ENCODE measurements at places on chromosomes 1 and 21. TPM values are rescaled to one million over a fixed set of nuclear protein-coding genes. Genes with fewer than 3 reads are reported as not detected.

The S100A3 gene
- 0.57 TPM for polyA plus RNA-seq

The IRF6 gene
- polyA plus RNA-seq: 15.8 TPM

The RIPPLY3 gene
- 3.0 TPM for polyA plus RNA-seq

The CBR1 gene
- polyA plus RNA-seq: 60.8 TPM

The CAMK1G gene
- polyA plus RNA-seq: 5.4 TPM

The URB2 gene
- polyA plus RNA-seq: 6.7 TPM

Measured in renal cortex interstitium (tissue), 15 donors.